ENCODE measurements at places on chromosomes 1 and 21.

GRCh38 chr1:221366495-221367110 lies 375.3 kb downstream of the DUSP10 start:
- no peak for DNase-seq

DNA sequence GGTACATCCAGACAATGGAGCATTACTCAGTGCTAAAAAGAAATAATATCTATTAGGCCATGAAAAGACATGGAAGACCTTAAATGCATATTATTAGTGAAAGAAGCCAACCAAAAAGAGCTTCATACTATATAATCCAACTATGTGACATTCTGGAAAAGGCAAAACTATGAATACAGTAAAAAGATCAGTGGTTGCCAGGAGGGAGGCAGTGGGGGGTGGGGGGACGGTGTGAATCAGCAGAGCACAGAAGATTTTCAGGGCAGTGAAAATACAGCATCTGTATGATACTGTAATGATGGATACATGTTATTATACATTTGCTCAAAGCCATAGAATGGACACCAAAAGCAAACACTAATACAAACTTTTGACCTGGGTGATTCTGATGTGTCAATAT lies 339.4 kb upstream of the SNX7 start:
- no peak for DNase-seq

DNA sequence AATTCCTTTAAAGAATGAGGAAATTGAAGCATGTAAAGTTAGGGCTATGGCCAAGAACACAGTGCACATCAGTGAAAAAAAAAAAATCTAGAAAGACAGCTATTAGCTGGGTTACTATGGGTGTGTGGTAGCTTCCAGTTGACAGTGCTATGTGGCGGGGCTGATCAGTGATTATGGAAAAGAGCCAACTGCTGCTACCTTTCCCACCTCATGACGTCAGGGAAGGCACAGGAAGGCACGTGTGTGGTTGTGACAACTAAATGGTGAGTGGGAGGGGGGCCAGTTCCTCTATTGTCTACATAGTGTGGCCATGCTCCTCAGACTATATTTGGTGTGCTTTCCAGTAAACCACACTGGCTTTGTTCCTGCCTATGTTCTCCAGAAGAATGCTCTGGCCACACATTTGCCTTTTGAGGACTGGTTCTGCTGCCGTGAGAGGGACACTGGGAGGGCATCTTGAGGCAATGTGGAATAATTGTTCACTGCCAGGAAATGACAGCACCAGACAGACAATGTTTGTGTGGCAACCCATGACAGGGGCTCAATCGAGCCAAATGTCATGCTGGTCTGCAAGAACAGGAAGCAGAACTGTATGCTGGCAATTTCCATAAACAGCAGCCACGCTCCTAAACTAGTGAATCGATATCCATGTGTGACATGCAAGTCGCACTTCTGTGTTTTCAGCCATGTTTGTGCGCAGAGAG lies 3.0 kb upstream of the SDE2 start:
- peak; percentile 61 for DNase-seq

DNA sequence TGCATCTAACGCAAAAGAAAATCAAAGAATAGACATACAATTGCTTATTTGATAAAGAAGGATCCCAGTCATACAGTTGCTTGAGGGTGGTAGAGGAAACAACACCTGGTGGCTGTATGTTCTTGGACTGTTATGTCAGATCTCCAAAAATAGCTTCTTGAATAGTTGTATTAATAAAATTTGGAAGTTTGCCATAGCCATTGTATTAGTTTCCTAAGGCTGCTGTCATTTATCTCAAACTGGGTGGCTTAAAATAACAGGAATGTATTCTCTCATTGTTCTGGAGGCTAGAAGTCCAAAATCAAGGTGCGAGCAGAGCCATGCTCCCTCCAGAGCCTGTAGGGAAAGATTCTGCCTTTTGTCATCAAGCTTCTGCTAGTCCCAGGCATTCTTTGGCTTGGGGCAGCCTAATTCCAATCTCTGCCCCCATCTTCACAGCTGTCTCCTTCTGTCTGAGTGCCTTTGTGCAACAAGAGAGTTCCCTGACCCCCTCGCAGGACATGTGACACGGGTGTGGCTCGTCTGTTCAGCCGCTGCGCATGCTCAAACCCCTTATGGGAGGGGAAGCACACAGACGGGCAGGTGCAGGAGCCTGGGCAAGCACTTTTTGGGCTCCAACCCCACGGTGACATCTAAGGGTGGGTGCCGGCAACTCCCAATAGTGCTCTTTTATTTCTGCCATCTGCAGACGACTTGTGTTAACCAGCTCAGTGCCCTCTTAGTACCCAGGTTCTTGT lies 21.7 kb upstream of the GRIK1 start:
- DNase-seq = no peak

GRCh38 chr1:201614262-201615015 lies 75.5 kb downstream of the NAV1 start:
- DNase-seq = no peak

DNA sequence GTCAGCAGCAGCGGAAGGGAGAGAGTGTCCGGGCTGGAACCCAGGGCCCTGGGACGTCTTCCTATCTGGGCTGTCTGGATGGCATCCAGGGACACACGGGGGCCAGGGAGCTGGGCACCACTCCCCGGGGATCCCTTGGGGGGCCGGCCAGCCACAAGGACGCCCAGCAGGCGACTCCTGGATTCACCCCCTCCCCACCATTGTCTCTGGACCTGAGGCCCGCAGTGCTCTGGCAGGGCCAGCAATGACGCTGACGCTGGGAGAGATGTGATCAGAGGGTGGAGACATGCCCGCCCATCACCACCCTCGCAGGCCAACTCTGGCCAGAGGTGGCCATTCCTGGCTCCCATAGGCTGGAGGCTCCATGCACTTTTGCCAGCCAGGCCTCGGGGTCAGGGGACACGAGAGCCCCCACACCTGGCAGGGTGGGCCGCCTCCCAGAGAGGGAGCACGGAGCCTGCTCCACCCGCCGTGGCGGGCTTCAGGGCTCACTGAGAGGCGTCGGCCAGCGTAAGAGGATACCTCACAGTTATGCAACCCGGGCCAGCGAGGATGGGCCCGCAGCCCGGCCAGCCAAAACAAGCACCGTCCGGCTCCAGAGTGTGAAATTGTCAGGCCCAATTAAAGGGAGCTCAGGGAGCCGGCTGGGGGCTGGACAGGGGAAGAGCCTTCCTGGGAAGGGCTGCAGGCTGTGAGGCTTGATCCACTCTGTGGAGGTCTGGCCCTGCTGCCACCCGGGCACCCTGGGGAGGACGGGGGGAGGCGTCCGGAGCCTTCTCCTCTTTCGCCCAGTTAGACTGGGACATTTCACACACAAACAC lies 10.3 kb downstream of the ACTRT2 start:
- no peak for DNase-seq

DNA sequence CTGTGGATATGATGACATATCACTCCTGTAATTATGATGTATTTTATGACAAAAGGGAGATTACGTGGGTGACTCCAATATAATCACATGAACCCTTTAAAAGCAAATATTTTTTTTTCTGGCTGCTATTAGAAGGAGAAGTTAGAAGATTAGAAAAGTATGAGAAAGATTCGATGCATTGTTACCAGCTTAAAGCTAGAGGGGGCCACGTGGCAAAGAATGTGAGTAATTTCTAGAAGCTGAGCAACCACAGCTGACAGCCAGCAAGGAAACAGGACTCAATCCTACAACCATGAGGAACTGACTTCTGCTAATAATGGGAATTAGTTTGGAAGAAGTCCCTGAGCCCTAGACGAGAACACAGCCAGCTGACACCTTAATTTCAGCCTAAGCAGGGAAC lies 56.3 kb upstream of the C1orf87 start:
- DNase-seq = no peak

- DNase-seq = no peak
Observed at GRCh38 chr1:68065766-68066165, 15.3 kb upstream of the DIRAS3 start.

GRCh38 chr1:228081144-228081543 lies 1.4 kb upstream of the ARF1 start:
- DNase-seq = no peak

DNA sequence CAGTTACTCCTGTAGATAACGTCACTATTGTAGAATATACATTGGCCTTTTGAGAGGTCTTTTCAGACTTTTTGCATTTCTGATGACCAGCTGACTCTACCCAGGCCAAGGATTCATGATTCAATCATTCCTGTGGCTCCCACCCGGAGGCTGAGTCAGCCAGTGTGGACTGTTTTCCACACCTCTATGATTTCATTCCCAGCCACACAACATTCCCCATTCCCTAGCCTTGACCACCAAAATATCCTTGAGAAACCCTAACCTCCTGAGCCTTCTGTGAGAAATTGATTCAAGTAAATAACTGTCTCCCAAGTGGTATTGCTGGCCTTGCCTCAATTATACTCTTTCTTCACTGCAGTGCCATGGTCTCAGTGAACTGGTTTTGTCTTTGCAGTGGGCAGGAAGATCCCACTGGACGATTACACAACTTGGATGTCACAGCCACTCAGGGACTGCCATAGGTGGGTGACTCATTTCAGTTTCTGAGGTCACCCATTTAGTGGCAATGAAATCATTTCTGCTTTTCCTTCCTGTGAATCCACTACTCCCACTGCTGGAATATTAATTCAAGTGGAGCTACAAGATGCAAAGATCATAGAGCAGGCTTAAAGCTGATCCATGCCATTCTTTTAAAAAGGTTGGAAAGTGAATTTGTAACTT lies 518.6 kb upstream of the ZP4 start:
- DNase-seq = no peak

- DNase-seq = no peak
Observed at GRCh38 chr1:222892137-222892769, 77.4 kb downstream of the DISP1 start.

DNA sequence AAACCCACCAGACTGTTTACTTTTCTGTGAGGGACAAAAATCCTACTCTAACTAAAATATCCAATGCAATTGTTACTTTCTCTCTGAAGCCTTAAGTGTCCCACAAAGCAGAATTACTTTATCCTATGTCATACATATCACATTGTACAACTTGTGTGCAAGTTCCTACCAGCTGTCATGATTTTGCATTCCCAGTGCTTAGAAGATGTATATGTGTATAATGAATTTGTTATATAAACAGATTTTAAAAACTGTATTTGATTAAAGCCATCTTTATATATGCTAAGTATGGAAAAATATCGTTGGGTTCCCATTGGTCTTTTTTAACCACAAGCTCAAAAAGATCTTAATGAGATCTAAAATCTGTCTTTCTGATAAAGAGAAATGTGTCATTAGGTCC lies 57.0 kb downstream of the DPH5 start:
- DNase-seq = no peak

GRCh38 chr1:223358826-223359225 lies 5.2 kb downstream of the SUSD4 start:
- DNase-seq = no peak

DNA sequence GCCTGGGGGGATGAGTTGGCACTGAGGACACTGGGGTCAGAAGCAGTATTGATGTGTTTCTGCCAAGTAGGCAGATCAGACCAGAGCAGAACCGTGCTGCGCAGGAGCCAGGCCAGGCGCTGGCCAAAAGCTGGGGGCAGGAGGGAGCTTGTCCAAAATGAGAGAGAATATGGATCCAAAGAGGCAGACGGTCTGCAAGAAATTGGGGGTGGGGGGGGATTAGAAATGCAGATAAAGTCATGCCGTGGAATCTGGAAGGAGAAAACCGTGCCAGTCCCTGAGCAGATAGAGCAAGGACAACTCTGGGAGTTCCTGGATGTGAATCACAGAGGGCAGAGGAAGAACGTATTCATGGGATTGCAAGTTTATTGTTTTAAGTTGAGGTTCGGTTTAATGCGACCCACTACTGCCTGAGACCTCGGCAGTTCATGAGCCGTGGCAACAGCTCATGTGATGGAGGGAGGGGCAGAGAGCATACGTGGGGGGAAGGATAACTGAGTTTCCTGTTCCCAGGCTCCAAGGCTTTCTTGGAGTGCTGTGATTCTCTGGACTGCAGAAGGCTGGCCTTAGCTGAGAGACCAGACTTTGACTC lies 224.0 kb downstream of the FGGY start:
- DNase-seq = no peak

GRCh38 chr21:24897883-24898282 lies 709.4 kb downstream of the MRPL39 start:
- no peak for DNase-seq

DNA sequence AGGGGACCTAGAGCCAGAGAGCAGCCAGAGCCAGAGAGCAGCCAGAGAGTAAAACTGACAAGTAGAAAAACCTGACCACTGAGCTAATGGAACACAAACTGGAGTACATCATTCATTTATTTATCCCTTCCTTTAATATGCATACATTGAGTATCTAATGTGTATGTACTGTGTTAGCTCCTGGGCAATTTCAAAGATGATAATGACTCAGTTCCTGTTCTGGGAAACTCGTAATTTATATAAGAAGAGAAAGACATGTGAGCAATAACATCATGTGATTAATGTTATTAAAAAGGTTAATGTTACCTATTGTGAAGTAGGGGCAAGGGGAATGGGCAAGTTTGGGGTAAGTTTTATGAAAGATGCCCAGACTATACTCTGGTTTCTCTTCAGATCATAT lies 199.9 kb downstream of the TNR start:
- no peak for DNase-seq

- DNase-seq = no peak
Observed at GRCh38 chr1:86787621-86788020, 83.2 kb downstream of the SH3GLB1 start.

DNA sequence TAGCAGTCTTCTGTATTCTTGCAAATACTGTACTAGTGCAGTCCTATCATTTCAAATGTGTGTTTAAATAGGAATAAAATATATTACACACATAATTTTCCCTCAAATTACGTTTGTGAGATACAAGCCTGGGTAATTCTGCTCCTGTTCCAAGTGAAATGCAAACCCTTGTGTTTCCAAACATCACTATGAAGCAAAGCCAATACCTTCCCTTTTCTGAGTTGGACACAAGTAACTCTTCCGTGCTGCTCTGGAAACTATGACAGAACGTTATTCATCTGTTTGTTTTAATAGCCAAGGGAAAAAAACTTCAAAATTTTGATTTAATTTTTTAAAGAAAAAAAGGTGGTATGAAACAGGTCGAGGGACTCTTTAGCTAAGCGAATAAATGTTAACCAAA lies 73.7 kb upstream of the UBE2U start:
- DNase-seq = no peak

- DNase-seq = no peak
Observed at GRCh38 chr1:85502625-85503083, 37.7 kb upstream of the DDAH1 start.

DNA sequence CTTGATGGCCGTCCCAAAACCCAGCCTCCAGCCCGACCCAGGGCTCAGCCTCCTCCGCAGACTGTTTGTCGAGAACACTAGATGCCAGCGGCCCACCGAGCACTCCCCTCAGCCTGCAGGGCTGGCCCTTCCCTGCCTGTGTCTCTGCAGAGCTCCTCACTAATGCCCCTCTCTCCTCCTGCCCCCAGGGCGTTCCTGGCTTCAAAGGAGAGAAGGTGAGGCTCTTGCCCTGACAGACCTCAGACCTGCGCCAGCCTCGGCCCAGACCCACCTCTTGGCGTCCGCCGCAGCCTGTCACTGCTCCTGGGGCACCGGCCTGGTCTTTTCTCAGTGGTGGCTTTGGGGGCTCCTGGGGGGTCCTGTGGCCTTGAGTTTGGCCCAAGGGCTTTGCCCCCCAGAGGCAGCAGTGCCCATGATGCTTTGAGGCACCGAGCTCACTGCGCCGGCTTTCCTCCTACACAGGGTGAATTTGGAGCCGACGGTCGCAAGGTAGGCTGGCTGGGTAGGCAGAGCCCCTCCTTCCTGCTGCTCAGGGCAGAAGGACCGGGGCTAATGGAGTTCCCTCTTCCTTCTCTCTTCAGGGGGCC lies 18.4 kb downstream of the COL6A2 start:
- DNase-seq = no peak

GRCh38 chr1:58816747-58817221 lies 32.9 kb upstream of the JUN start:
- DNase-seq = no peak
